HuH-7.5 (cell line): ENCODE measurements at places on chromosomes 1 and 21.

GRCh38 chr1:50703240-50703639, 256.8 kb downstream of the FAF1 start:
- DNase-seq, result no peak

DNA sequence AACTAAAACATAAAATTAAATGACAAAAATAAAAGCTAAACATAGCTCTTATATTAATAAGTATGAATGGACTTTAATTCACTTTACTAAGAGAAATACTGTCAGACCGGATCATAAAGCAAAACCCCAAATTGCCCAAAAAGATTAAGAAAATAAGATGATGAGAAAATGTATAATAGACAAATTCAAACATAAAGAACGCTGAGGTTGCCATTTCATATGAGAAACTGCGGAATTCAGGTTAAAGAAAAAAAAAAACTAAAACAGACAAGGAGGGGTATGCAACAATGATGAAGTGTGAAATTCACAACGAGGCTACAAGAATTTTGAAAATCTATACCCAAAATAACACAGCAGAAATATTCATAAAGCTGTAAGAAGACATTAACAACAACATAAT, 133.6 kb upstream of the JUN start:
- DNase-seq, result no peak

- DNase-seq, result no peak
Measured at GRCh38 chr1:68181165-68181556, 51.2 kb downstream of the WLS start.

DNA sequence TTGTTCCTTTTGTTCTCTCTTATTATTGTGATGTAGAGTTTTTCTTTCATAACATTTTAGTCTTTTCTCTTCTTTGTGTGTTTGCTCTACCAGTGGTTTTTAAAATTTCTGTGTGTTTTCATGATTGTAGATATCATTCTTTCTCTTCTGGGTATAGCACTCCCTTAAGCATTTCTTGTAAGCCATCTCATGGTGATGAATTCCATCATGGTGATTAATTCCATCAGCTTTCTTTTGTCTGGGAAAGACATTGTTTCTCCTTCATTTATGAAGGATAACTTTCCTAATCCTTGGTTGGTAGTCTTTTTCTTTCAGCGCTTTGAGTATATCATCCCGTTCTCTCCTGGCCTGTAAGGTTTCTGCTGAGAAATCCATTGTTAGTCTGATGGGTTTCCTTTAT, 22.7 kb downstream of the CD55 start:
- DNase-seq, result no peak

DNA sequence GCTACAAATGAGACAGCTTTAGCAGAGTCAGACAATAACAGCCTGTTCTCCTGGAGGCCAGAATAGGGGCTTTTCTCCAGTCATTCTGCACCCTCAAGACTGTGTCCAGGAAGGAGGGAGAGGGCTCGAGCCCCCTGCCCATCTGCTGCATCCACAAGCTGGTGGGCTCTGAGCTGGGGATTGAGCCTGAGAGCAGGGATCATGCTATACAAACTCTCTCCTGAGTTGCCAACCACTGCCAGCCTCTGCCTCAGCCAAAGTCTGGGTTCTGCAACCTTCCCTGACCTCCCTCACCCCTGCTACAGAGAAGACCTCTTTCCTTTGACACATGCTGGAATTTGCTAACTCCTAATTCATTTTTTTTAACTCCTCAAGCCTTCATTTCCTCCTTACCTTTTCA, 14.8 kb upstream of the PPM1J start:
- DNase-seq, result no peak

- DNase-seq, result no peak
Measured at GRCh38 chr1:227785805-227786671, 29.4 kb upstream of the PRSS38 start.
